ENCODE measurements at places on chromosomes 12 and 14.

DNA sequence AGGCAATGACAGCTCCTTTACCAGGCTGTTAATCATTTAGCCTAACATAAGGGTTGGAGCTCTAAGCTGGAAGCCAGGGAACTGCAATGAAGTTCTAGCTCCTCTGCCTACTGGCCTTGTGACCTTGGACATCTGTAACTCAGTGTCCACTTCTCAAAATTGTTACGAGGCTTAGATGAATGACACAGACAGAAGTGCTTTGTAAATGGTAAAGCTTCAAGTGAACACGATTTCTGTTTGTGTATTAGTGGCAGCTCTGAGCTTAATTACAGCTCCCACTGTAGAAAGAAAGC is 122.8 kb downstream of the EML1 start:
- no peak for DNase-seq

GRCh38 chr14:51780006-51780692 is 80.3 kb upstream of the GNG2 start:
- peak; percentile 72 for DNase-seq

DNA sequence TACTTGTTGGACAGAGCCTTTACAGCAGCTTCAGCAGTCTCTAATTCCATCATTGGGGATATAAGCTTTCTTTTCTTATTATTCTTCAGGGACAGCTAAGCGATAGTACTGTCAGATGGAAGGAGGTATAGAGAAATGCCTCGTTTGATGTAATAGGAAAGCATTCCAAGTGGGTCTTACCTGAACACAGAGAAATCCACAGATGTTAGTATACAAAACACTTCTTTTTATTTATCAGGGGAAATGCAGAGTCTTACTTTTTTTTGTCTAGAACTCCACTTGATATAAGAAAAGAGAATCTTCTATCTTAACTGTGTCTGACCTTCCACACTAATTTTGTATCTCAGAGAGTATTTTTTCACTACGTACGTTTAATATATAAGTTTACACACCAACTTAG is 1.9 kb downstream of the SYT1 start:
- DNase-seq, result no peak

DNA sequence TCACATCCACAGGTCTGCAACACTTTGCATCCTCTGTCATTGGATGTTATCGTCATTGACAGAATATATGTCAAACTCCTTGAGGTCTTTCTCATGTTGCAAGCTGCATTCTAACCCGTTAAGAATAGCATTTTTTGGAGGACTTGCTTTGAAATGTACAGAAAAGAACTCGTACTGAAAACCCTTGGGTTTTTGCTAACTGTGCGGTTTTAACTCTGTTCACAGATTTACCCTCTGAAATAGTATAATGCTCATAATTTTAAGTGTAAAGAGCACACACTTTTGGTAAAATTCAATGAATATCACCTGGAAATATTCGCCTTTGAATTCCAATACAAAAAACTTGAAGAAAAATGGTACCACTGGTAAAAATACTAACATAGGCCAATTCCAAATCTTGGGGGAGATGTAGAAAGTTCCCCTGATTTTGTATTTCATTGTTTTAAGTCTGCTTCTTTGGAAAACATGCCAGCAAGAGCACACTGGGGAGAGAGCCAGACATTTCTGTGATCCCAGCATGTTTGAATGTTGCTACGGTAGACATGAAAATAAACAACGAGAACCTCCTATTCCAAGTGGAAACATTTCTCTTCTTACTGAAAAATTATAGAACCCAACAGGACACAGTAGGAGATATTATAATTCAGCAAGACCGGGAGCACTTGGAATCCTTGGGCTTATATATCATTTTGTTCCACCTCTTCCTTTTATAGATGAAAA is 446.0 kb downstream of the AEBP2 start:
- DNase-seq, result no peak

- DNase-seq, result no peak
Measured at GRCh38 chr12:87943023-87943422, 86.2 kb downstream of the C12orf50 start.

DNA sequence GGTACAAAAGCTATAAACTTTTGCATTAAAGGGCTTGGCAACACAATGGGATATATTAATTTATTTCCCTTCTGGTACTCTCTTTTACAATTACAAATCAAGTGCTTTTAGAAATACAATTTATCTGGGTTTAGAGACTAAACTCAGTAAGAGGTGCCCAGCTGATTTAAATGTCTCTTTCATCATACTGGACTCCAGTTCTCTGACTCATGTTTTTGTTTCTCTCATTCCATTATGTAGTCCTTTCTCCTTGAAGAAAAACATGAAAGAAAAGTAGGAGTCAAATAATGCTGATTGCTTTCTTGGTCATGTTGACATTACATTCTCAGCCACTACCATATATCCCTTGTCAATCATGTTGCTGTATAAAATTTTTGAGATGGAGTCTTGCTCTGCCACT is 36.3 kb upstream of the CFL2 start:
- DNase-seq, result no peak

DNA sequence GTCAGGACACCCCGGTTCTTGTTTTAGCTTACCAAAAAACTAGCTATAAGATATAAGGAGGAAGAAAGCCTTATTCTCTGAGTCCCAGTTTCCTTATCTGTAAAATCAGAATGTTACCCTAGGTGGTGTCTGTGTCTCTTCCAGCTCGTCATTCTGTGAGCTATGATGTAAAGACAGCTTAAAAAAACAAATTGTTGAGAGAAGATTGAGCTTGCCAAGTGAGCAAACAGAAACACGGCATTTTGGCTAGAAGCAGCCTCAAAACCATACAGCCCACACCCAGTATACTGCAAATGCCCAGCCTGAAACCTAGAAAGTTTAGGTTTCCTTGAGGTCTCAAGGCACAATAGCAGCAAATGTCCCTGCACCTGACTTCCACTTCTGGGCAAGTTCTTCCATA is 151.4 kb downstream of the SSPN start:
- DNase-seq, result no peak
